Upper lobe of right lung (tissue), 1 donor: ENCODE measurements at places on chromosomes 1 and 21.

DNA sequence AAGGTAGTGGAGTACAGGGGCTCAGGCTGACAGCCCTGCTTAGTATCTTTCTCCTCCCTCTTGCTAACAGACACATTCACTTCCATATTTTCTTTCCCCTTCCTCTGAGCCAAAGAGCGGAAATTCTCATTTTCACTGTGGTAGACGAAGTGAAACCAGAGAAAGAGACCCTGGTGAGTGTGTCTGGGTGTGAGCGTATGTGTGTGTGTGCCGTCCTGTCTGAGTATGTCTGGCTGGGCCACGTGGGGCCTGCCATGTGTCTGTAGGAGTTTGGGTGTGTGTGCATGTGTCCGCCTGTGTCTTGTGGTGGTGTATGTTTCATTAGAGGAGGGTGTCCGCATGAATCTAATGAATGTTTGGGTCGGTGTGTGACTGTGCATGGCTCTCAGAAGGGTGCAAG is 1.7 kb downstream of the COL8A2 start:
- no peak overlapping the region for H3K4me3 ChIP-seq
- peak overlapping the region; percentile 36 for H3K27ac ChIP-seq
- H3K36me3 ChIP-seq, result no peaks in the 10 kb centered on the region

DNA sequence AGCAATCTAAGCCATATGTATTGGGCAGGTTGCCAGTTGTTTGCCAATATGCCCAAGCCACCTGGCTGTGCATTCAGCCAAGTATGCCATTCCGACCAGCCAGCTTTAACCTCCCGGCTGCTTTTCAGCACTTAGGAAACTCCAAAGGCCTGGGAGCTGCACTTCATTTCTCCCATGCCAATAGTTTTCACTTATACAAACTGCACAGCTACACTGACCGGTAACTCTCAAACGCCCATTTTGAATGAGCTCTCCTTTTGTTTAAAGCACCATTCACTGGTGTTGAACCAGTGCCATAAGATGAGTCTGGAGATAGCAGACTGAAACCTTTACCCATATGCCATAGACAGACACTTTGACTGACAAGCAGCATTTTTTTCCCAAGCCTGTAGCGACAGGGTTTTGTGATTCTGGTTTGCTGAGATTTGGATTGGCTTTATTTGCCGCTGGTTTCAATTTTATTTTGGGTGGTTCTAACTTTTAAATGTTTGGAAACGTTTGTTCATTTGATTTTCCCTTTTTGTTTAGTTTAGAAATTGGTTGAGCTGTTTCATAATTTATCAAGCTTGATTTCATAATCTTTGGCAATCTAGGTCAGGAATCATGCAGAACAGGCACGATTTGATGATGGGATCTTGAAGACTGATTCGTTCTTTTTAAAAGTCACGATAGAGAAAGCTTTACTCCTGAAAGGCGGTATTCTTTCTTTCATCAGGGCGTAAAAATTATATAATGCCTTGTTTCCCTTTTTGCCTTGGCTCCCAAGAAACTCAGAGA is 144.6 kb downstream of the NFIA start:
- no peak for DNase-seq
- peak overlapping the region; percentile 33 for H3K27ac ChIP-seq
- no peaks in the 10 kb centered on the region for H3K27me3 ChIP-seq
- no peaks in the 10 kb centered on the region for H3K36me3 ChIP-seq
- peak overlapping the region; percentile 23 for H3K4me3 ChIP-seq

DNA sequence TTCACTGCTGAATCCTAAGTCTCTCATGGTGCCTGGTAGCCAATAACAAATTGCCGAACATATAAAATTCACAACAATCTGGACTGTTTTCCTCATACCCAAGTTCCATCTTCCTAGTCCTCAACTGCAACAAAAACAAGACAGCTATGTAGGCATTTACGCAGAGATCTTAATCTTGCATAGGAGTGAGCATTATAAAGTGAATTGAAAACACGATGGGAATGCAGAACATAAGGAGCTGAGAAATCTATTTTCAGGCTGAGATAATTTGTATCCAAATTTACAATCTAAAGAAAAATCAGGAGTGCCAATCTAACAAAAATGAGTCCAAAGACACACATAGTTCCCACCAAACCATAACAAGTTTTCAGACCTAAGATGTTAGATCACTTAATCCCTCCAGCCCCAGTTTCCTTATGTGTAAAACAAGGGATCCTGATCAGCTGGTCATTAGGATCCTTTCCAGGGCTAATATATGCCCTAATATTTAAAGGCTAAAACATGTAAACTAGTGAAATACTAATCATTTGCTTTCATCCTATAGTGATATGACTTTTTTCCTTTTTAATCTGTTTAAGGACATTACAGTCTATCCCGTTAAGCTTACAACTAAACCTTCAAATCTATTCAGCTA is 1.9 kb downstream of the SLC16A1 start:
- no peak for DNase-seq
- H3K27me3 ChIP-seq, result no peaks in the 10 kb centered on the region
- no peaks in the 10 kb centered on the region for H3K36me3 ChIP-seq
- peaks cover 19% of the 10 kb centered on the region for H3K4me1 ChIP-seq

DNA sequence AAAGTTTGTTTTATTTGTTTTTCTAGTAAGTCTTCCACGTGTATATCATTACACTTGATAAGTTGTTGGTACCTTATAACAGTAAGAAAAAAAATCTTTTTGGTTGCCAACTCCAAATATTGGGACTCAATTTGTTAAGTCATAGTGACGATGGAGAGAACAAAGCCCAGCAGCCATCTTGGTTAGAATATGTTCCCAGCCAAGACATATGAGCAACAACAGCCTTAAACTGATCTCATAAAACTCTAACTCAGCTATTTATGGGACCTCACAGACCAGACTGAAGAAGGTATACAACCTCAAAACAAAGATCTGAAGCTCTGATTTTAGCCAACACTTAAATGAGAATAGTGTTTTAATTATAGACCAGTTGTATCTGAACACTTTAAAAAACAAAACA is 281.3 kb downstream of the VAV3 start:
- no peak overlapping the region for H3K4me3 ChIP-seq
- no peak for DNase-seq
- H3K27ac ChIP-seq, result no peak overlapping the region
- H3K4me1 ChIP-seq, result no peaks in the 10 kb centered on the region
- H3K36me3 ChIP-seq, result no peaks in the 10 kb centered on the region
- no peaks in the 10 kb centered on the region for H3K27me3 ChIP-seq

DNA sequence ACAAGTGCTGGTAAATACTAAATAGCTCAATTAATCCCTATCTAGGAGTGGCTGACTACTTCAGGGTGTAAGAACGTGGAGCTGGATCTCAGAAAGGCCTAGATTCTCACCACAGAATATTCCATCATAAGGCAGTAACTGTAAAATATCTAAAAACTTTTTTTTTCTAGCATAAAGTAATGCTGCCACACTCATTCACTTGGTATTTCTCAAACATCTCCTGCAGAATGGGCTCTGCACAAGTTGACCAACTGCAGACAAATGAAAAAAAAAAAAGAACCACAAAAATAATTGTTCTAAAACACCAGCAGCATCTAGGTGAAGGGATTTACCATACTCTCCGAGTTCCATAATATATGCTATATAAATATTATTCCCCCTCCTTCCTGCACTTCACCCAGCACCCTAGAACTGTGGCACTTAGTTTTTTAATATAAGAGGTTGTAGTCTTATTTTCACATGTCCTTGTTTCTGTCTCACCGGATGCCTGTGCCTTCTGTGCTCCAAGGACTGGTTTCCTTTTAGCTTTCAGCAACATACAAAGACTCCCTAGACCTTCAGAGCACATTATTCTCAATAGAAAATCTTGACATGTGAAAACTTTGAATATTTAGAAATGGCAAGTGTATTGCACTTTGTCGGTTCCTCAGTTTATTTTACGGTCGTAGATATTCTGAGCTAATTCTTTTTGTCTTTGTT is 8.9 kb downstream of the VSIG8 start:
- H3K4me3 ChIP-seq, result peak overlapping the region; percentile 74
- peaks cover 13% of the 10 kb centered on the region for H3K4me1 ChIP-seq
- H3K27ac ChIP-seq, result peak overlapping the region; percentile 94
- no peak for DNase-seq
- H3K36me3 ChIP-seq, result no peaks in the 10 kb centered on the region
- H3K27me3 ChIP-seq, result no peaks in the 10 kb centered on the region
